ENCODE measurements at places on chromosomes 16 and 17. TPM values are rescaled to one million over a fixed set of nuclear protein-coding genes. Genes with fewer than 3 reads are reported as not detected.

The CCL7 gene
- polyA plus RNA-seq: not detected

DNA sequence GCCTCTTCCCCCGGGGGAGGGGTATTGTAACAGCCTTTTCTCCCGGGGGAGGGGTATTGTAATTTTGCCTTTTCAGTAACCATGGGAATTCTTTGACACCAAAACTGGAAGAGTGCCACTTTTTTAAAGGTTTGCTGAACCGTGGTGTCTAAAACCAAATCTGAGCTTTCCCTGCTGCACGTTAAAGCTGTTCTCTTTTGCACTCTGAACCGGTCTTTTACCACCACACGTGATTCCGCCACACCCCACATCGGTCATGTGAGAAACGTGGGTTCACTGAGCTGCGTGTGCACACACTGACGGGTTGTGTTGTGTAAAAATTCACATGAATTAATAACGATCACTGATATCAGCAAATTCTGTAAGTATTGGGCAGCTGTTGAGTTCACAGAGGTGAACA lies 9.2 kb upstream of the ACSF3 start:
- no peak for DNase-seq

GRCh38 chr16:4253394-4254150 lies 11.7 kb upstream of the SRL start:
- peak; percentile 99 for DNase-seq

- no peak for DNase-seq
These were observed 1.1 kb upstream of the ADGRG1 start for GRCh38 chr16:57627184-57627871.

- no peak for DNase-seq
These were observed 1.4 kb downstream of the WDR81 start for GRCh38 chr17:1725642-1726511.

The RNF167 gene
- 136 TPM for polyA plus RNA-seq

- DNase-seq: no peak
These were observed 415.9 kb downstream of the CA10 start for GRCh38 chr17:51742571-51742970.

GRCh38 chr17:82445542-82445941 lies 5.0 kb downstream of the CYBC1 start:
- no peak for DNase-seq

- no peak for DNase-seq
These were observed 15.1 kb upstream of the CYTH1 start for GRCh38 chr17:78797213-78797612.

GRCh38 chr16:58843675-58844074 lies 109.6 kb upstream of the GOT2 start:
- peak; percentile 40 for DNase-seq

The TMC5 gene
- polyA plus RNA-seq: 0.37 TPM

DNA sequence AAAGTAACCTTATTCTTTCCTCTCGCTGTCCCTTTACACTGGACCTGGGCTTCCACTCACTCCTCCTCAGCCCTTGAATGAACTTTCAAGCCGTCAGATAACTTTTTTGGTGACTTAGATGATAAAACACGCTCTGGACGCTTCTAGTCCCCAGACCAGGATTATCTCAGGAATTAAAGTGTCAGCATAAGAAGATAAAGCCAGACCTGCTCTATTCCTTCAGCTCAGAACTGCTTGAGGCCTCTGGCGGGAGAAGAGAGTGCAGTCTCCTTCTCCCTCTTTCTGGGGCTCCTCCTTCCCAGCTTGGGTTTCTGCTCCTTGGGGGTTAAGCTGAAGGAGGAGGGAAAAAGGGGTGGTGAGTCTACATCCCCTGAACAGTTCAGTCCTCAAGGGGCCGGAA lies 6.6 kb downstream of the LPO start:
- DNase-seq: no peak

GRCh38 chr16:55478827-55479429 lies at the start of gene MMP2:
Gene MMP2, plus strand, starts transcription at chr16:55479198. Its CDS starts 282 bp downstream, at chr16:55479480.
- peak; percentile 76 for DNase-seq

GRCh38 chr16:7369204-7369603 lies 36.6 kb downstream of the RBFOX1 start:
- no peak for DNase-seq

DNA sequence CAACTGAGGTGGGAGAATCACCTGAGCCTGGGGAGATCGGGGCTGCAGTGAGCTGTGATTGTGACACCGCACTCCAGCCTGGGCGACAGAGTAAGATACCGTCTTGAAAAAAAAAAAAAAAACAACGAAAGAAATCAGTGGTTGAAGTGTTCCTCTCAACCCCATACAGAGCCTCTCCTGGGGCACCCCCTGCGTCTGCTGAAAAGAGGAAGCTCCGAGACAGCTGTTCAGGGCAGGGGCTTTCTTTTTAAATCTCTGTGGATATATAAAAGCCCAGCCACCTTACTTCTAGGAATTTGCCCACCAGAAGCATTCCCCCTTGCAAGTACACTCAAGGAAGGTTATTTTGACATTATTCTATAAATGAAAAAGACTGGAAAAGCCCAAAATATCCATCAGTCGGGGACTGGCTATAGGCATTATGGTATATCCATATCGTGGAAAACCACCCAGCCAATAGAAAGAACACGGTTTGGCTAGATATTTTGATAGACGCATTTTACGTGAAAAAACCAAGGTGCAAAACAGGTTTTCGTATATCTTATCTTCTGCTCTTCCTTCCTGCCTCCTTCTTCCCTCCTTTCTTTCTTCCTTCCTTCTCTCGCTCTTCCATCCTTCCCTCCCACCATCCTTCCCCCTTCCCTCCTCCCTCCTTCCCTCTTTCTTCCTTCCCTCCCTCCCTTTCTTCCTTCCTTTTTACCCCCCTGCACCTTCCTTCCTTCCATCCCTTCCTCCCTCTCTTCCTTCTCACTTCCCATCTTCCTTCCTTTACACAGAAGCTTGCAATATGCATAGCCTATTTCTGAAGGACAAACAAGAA lies 9.2 kb upstream of the CCL22 start:
- no peak for DNase-seq

GRCh38 chr17:16929035-16929680 lies 42.8 kb downstream of the TNFRSF13B start:
- no peak for DNase-seq
